ENCODE measurements at places on chromosomes 3 and 15. TPM values are rescaled to one million over a fixed set of nuclear protein-coding genes. Genes with fewer than 3 reads are reported as not detected.

- H3K36me3 ChIP-seq: no peaks in the 10 kb centered on the region
- DNase-seq: peak; percentile 77
- H3K27me3 ChIP-seq: peaks cover 7% of the 10 kb centered on the region
- peak within 1 kb of the TSS; percentile 59 for H3K4me3 ChIP-seq
These were observed at the start of gene ATP2B2 for GRCh38 chr3:10505050-10505790. Gene ATP2B2 (minus strand): TSS chr3:10505586. CDS start chr3:10449543, 56,043 bp downstream.

DNA sequence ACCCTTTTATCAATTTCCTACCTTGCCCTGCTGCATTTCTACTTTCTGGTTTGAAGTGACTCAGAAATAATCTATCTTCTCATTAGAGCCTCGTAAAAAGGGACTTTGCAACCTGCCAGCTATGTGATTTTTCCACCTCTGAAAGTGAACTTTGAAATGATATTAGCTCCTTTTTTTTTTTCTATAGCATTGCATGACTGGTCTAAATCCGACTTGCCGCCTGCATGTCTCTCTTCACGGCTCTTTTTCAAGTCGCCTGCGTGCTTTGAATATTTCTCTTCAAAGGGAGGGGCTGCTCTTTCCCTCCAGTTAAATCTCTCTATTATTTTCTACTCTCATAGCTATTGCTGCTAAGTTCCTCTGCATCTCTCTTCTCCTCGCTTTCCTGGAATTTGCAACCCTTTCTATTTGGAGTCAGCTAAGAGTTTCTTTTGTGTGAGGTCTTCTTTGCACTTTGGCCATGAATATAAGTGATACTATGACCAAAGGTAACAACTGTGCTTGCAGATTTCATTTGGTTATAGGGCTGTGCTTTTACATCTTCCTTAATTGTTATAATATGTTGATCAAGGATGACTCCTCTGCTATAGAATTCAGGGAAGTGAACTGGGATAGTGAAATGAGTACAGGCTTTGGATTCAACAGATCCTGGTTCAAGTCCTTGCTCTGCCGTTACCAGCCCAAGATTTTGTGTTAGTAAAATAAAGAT, 541.1 kb downstream of the AGBL1 start:
- H3K27me3 ChIP-seq: no peaks in the 10 kb centered on the region
- H3K27ac ChIP-seq: peak overlapping the region; percentile 34
- H3K4me1 ChIP-seq: peaks cover 12% of the 10 kb centered on the region
- peak; percentile 30 for DNase-seq

DNA sequence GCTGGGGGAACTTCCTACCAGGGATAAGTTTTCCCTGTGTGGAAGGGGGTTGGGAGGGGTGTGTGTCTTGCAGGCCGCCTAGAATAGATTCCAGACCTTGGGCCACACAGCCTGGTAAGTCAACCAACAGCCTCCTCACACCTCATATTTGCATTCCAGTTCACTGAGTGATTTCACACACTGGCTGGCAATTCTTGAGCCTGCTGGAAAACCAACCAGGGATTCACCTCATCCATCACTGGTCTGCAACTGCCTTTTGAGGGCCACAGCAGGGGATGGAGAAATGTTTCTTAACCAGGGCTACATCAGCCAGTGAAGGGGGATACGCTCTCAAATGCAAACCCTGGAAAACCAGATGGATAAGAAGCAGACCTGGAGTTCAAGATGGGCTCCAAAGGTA, 2.0 kb downstream of the FSTL1 start:
- no peaks in the 10 kb centered on the region for H3K36me3 ChIP-seq
- no peak overlapping the region for H3K27ac ChIP-seq
- DNase-seq: peak; percentile 52
- H3K4me3 ChIP-seq: peak overlapping the region; percentile 87
- peaks cover 37% of the 10 kb centered on the region for H3K4me1 ChIP-seq

Gene ACKR2
- 0.35 TPM for total RNA-seq
